Calu3 (cell line): ENCODE measurements at places on chromosomes 12 and 14. TPM values are rescaled to one million over a fixed set of nuclear protein-coding genes. Genes with fewer than 3 reads are reported as not detected.

GRCh38 chr12:59973515-59973914 lies 377.7 kb downstream of the SLC16A7 start:
- no peaks in the 10 kb centered on the region for H3K27me3 ChIP-seq
- no peak overlapping the region for H3K4me3 ChIP-seq
- H3K4me1 ChIP-seq: peaks cover 44% of the 10 kb centered on the region
- H3K36me3 ChIP-seq: peaks cover 9% of the 10 kb centered on the region
- no peak for DNase-seq

DNA sequence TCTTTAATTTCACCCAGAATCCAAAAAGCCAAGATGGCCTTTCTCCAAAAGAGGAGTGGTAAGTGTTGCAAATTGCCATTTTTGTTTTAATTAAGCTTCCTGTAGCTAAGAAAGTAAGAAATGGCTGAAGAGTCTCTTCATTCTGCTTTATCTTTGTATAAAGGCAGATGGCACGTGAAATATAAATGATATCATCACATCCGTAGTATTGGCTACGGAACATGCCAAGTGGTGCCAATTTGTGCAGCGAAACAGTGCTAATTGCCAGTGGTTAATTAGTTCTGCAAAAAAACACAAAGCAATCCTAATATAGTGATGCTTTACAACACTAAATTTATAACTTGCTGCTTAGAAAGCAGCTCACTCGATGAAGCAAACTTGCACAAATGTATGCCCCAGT lies 29.4 kb downstream of the PLEKHG7 start:
- H3K4me1 ChIP-seq: peaks cover 6% of the 10 kb centered on the region
- H3K36me3 ChIP-seq: no peaks in the 10 kb centered on the region
- no peak overlapping the region for H3K27ac ChIP-seq
- H3K27me3 ChIP-seq: no peaks in the 10 kb centered on the region

GRCh38 chr12:123143736-123144461 lies 7.0 kb downstream of the PITPNM2 start:
- no peaks in the 10 kb centered on the region for H3K36me3 ChIP-seq
- no peaks in the 10 kb centered on the region for H3K27me3 ChIP-seq
- H3K4me3 ChIP-seq: no peak overlapping the region
- H3K4me1 ChIP-seq: peaks cover 44% of the 10 kb centered on the region
- DNase-seq: no peak

GRCh38 chr12:97921979-97922722 lies 459.5 kb downstream of the RMST start:
- no peaks in the 10 kb centered on the region for H3K27me3 ChIP-seq
- H3K27ac ChIP-seq: peak overlapping the region; percentile 29
- peaks cover 14% of the 10 kb centered on the region for H3K4me1 ChIP-seq
- H3K36me3 ChIP-seq: no peaks in the 10 kb centered on the region
- H3K4me3 ChIP-seq: no peak overlapping the region
- no peak for DNase-seq

DNA sequence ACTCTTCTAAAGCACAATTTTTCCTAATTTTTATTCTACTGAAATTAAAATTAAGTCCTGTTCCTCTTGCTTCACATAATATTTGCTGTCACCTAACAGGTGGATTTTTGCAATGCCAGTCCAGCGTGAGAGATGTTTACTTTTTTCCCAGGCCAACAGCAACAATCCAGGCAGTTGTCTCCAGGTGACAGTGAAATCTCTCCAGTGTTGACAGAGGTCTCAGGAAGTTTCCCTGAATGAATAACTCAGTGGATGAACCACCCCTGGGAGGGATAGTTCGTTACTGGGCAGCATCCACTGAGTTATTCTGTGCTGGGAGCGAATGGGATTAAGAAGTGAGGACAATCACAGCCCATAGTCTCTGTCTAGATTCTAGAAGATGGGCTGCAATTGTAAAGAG lies 7.1 kb upstream of the NT5DC3 start:
- no peak overlapping the region for H3K27ac ChIP-seq
- no peak overlapping the region for H3K4me3 ChIP-seq
- peaks cover 33% of the 10 kb centered on the region for H3K4me1 ChIP-seq
- DNase-seq: no peak

DNA sequence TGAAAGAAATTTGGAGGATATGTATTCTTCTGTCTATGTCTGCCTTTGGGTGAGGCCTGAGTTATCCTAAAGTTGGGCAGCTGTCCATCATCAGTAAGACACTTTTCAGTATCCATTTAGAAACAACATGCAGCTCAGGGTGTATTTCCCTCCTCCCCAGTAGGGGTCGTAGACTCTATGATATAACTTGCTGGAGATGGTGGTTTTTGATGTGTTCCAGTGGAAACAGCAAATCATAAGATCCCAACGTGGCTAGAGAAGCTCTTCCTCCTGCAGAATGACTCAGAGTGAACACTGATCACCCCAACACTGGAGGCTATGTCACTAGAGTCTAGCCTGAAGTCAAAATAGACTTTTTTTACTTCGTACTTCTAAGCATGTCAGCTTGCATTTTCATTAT lies 331.6 kb upstream of the STXBP6 start:
- no peaks in the 10 kb centered on the region for H3K4me1 ChIP-seq
- H3K4me3 ChIP-seq: no peak overlapping the region
- DNase-seq: no peak
- no peaks in the 10 kb centered on the region for H3K36me3 ChIP-seq
- H3K27me3 ChIP-seq: peaks cover 13% of the 10 kb centered on the region

MMP14 gene
- total RNA-seq: 7.8 and 10.5 TPM in 2 replicates
